ENCODE measurements at places on chromosomes 5 and 9.
A peak's percentile ranks its signal among the peaks of the same experiment; 100 is the strongest.

DNA sequence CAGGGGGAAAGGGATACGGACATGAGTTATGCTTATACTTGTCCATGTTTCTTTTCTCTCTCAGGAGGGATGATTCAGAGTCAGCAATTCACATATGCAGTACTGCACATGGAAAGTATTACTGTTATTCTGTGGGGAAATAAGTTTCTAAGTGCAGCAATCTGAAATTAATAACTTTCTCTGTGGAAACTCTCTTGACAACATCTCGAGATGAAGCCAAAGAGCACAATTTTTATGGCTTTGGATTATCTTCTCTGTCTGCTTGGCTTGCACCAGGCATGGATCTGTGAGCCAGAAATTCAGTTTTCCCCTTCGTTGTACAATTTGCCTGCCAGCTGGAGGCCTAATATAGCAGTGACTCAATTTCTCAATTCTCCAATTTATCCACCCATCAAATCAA is 2.5 kb upstream of the NDFIP1 start:
- DNase-seq = no peak

DNA sequence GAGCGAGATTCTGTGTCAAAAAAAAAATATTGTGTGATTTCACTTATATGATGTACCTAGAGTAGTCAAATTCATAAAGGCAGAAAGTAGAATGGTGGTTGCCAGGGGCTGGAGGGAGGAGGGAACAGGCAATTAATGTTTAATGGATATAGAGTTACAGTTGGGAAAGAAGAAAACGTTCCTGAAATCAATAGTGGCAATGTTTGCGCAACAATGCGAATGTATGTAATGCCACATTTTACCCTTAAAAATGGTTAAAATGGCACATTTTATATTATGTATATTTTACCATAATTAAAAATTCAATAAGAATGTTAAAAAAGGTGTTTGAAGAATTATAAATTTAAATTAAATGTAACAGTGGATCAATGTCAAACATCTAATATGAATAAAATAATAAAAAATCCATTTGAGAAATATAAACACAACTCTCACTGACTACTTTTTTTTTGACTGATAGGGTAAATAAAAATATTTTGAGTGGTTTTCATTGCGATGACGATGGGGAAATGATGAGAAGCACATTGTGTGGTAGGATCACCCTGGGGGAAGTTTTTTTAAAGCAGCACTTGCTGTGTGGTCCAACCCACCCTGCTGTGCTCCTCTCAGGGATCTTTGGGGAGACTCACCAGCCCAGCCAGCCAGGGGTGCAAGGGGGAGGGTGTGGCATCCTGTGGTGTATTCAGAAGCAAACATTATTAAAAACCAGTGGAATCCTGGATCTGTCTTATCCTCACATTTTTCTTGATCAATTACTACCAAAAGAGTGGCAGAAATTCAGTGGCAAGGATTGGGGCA is 4.3 kb downstream of the FYB1 start:
- no peak for DNase-seq

GRCh38 chr5:135371622-135372232 is 27.3 kb downstream of the MACROH2A1 start:
- no peak for DNase-seq

DNA sequence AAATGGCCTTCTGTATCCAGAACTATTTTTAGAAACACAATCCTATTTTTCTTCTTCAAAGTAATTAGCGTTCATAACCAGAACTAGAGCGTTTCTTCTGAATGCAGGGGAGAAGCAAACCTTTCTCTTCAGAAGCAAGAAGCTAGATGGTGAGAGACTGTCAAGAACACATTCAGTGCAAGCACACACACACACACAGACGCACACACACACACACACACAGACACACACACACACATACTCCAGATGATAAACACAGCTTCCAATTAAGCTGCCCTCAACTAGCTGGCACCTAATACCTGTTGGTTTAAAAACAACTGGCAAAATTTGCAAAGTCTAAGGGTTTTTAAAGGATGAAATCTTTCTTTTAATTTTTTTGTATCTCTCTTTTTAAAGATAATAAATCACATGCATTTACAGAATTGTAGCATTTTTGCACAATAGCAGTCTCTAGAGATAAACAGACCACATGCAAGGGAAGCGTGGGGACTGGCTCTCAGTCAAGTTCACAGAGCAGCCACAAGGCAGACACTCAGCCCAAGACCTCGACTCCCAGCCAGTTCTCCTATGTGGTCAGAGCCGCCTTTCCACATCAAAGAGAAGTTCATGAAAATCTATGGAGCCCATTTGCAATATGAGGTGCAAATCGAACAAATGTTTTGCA is 138.5 kb downstream of the TTLL11 start:
- no peak for DNase-seq

DNA sequence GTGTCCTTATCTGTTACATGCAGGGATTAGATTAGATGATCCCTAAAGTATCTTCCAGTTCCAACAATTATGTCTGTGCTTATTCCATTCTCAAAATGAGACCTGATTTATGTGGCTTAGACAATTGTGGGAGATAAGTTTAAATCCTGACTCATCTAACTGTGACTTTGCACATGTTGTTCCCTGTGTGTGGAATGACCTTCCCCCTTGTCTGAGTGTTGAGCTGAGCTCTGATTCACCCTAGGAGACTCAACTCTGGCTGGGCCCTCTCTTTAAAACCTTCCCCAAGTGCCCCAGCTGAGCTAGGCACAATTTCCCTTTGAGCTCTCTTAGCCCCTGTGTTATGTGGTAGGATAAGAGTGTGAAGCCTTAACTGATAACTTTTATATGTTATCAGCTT is 118.9 kb upstream of the ELL2 start:
- DNase-seq = no peak

GRCh38 chr9:112664531-112664930 is 53.4 kb downstream of the INIP start:
- no peak for DNase-seq

GRCh38 chr5:176369934-176370711 is 4.8 kb downstream of the ARL10 start:
- no peak for DNase-seq

- no peak for DNase-seq
These were observed 9.0 kb upstream of the PHF2 start for GRCh38 chr9:93567271-93567959.

- DNase-seq = no peak
These were observed 51.2 kb downstream of the STRBP start for GRCh38 chr9:123217128-123217654.

DNA sequence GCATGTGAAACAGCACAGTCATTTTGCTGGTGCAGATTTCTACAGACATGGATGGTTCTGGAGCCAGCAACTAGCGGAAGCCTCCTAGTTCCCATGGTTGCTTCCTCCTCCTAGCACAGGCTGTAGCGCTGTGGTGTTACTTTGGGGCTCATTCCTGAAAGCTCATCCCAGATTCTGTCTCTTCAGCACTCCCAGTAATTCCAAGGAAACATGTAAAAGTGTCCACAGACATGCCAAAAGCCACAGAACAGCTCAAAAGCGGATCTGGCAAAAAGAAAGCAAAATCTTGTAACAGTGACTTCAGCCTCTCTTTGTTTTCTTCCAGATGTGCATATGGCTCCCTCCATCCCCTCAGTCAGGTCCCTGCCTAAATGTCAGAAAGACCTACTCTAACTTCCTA is 144.1 kb downstream of the CEP120 start:
- no peak for DNase-seq

DNA sequence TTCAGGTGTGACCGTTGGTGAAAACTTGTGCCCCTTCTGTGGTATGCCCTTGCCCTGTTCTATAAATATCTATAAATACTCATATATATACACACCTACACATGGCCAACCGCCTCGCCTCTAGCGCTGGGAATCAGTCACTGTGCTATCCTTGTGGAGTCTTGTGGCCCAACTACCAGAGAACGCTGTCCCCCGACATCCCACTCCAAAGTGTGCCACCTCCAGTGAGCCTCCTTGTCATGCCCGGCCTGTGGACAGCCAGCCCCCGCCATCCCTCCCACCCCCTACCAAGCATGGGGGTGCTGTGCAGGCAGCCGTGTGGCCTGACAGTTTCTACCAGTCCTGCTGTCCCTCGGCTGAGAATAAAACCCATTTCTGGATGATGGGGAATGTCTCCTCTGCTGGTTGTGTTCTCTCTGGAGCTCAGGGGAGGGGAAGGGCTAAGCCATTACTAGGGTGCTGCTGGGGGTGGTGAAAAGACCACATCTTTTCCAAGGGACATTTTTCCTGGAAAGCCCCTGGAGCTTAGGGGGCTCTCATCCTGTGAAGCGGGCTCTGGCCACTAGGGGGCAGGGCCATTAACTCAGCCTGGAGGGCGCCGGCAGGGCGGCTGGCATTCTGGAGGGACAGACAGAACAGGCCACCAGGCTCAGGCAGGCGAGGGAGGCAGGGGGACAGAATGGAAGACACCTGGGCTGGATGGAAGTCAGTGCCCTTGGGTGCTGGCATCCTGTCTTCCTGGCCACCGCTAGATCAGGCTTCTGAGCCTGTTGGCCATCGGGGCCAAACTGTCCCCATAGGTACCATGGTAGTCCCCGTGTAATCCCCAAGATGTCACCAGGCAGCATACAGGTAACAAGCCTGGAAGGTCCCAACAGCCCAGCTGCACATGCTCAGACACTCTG is 20.7 kb downstream of the GOLGA2 start:
- peak; percentile 62 for DNase-seq

GRCh38 chr5:138849882-138850281 is 25.3 kb downstream of the LRRTM2 start:
- no peak for DNase-seq

DNA sequence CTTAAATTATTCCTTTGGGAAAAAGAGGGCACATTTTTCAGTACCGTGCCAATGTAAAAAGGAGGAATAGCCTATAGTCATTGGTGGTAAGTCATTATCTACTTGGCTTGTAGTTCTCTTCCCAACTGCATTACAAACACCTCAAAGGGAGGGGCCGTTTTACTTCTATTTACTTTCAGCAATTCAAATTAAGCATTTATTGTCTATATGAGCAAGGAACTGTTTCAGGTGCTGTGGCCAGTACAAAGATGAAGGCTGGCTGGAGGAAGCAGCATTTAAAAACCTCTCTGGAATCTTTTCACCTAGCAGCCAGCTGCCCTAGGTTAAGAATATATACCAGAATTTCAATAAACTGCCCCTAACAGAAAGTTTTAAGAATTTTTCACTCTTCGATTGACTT is 48.9 kb downstream of the SEMA6A start:
- no peak for DNase-seq

DNA sequence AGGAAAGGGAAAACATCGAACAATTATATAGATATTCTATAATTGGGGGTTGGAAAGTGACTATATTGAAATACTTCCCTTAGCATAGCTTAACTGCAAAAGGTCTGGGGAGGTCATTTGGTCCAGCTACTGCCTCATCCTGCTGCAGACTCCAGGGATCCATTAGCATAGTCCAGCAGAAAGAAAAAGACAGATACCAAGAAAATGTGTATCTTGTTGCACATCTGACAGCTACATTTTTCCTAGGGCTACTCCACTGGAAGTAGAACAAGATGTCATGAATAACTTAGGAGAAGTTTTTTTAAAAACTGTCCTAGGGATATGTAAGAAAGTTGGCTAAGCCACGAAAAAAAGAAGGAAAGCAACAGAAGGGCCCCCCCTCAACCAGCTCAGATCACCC is 92.9 kb upstream of the SLC30A5 start:
- no peak for DNase-seq

GRCh38 chr9:89535461-89535860 is 37.5 kb upstream of the SEMA4D start:
- DNase-seq = no peak

DNA sequence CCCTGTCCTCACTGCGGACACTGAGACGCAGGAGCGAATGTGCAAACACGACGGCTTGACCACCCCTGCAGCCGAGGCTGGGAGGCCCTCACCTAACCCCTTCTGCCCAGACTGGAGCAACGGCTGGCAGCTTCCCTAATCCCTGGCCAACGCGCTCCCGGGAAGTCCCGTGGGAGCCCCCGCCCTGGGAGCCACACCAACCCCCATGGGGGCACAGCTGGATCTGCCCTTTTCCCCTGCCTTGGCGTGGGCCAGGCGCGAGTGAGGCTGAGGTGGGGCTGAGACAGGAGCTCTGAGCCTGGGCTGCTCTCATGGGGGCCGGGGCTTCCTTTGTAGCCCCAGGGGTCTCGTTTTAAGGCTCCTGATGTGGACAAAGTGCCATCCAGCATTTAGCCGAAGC is 4.6 kb upstream of the DNLZ start:
- no peak for DNase-seq

DNA sequence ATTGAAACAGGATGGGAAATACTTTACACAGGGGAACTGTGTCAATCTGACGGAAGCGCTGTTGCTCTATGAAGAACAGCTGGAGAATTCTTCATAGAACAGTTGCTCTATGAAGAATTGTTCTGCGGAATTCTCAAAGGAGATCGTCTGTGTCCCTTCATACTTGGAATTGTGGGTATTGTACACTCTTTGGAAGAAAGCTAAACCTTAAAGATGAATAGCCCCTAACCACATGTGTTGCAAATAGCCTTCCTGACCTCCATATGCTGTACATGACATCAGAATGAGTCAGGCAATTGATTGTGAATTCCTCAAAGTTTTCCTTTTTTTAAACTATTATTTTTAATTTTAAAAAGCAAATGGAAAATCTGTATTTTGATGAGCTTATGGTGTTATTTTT is 15.6 kb downstream of the NIM1K start:
- no peak for DNase-seq

- DNase-seq = no peak
These were observed 1.4 kb upstream of the TRIO start for GRCh38 chr5:14141764-14142163.

GRCh38 chr5:10536931-10537579 is 26.8 kb upstream of the ANKRD33B start:
- no peak for DNase-seq

GRCh38 chr9:69173497-69173890 is 583 bp upstream of the TJP2 start:
- no peak for DNase-seq

DNA sequence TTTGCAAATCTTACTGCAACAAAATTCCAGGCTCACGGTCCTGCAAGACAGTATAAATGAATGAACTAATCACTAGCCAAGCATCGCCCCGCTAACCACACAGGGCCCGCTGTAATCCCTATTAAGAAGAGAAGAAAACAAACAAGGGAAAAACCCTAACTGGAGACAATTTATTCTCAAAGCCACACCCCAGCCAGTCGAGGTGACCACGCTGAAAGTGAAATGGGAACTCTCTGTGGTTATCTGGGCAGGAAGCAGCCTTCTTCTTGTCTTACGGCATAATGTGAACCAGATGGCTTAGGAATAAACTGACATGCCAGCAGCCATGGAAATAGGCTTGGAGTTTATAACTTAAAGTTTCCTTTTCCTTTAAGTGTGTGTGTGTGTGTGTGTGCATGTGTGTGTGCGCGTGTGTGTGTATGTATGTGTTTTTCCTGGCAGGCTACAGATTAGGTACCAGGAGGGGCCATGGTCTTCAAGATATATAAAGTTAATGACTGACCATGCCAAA is 120.2 kb downstream of the SEMA6A start:
- no peak for DNase-seq

DNA sequence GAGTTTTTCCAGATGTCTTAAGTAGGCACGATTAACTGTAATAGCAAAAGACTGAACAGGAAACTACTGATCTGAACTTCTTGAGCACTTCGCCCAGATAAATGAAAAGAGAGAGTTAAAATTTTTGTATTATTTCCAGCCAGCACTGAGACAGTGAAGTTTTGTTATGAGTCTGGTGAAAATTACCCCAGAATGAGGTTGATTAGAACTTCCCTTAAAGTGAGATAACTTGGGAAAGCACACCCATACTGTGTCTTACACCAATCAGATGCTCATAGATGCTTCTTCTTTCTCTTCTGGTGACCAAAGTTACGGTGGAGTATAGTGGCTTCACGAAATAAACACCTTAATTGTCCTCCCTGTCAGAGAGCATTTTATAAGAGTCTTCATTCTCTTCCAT is 131.8 kb upstream of the SLC12A2 start:
- no peak for DNase-seq

GRCh38 chr5:158958021-158958994 is 141.4 kb downstream of the EBF1 start:
- no peak for DNase-seq
